ENCODE measurements at places on chromosomes 2 and 18.

DNA sequence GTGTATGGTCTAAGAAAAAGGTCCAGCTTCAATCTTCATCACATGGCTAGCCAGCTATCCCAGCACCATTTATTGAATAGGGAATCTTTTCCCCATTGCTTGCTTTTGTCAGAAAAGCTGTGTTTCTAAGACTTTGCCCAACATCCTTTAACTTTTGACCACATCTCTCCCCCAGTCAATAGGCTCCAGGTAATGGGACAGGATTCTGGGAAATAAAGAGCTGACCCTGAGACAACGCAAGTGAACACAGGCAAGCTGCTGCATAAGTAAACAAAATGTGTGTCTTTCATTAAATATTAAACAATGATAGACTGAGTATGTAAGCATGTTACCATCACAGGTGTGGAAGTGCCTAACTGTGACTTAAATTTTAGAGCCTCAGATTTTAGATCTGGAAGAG is 23.0 kb downstream of the FAM110C start:
- no peak for DNase-seq

DNA sequence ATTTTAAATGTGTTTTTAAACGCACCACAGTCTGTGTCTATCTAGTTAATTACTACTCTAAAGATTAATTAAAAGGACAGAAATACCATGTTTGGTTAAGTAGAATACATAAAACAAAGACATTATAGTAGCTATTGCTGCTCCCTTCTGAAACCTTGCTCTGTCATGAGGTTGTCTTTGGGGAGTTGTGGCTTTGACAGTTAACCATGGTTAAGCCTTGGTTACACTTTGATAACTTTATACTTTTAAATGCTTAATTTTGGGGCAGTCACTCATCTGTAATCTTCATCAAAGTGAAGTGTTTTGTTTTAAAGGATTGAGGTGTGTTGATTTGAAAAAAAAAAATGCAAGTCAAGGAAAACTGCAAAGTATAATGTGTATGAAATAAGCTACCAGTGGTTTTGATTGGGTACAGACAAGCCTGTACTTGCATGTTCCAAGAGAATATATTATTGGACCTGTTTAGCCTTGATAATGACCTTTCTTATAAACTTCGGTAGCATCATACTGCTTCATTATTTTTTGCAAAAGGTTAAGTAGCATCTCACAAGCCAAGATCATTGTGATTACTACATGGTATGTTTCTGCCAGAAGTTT is 29.8 kb upstream of the TBR1 start:
- no peak for DNase-seq

DNA sequence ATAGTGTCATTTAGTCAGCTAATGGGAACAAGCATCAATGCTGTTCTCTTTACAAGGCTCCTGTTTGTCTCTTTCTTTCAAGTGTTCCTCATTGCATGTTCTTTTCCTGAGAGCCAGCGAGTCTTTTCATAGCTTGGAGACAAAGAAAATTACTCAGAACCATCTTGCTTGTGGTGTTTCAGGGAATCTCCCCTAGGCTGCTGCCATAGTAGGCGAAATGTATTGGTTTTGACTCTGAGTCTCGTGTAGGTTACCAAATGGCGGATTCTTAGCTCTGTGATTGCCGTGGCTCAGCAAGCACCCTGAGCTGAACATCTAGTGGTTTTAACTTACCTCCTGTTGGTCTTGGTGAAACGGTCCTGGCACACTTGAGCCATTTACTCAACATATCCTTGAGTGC is 68.7 kb downstream of the RHBDD1 start:
- DNase-seq, result no peak

DNA sequence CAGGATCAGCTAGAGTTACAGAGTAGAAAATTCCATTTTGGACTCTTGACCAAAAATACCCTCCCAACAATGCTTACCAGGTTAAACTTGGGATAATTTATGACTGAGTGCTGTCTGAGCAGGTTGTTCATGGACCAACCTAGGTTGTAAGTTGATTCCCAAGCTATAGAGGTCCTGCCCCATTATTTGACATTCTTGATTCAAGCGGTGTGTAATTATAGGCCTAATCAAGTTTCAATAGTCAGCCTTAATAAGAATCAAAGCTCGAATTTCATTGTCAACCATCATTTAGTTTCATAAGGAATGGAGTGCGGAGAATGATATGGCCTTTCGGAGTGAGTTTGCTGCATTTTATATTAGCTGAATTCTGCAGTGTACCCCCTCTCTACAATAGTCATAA is 152.8 kb upstream of the FIGN start:
- DNase-seq, result no peak

DNA sequence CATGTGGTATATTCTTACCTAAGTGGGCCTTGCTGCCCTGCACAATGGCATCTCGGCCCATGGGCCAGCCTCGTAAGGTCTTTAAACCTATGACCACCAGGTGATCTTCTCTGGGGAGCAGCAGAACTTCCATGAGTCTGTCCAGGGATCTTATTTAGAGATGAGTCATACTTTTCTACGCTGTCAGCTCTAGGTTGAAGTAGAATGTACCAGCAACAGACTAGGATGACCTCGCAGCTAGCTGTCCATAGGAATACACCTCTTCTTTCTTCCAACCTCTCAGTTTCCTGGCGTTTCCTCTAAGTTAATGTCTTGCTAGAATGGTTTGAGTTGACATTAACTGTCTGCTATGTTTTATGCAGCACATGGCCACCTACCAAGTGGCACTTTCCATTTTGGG is 15.6 kb upstream of the CXCR4 start:
- DNase-seq, result no peak

GRCh38 chr18:54871231-54871630 is 43.0 kb downstream of the RAB27B start:
- no peak for DNase-seq

- DNase-seq, result no peak
Observed at GRCh38 chr2:207133820-207134519, 31.8 kb downstream of the KLF7 start.

GRCh38 chr2:177024765-177025164 is 187.8 kb upstream of the HNRNPA3 start:
- no peak for DNase-seq

DNA sequence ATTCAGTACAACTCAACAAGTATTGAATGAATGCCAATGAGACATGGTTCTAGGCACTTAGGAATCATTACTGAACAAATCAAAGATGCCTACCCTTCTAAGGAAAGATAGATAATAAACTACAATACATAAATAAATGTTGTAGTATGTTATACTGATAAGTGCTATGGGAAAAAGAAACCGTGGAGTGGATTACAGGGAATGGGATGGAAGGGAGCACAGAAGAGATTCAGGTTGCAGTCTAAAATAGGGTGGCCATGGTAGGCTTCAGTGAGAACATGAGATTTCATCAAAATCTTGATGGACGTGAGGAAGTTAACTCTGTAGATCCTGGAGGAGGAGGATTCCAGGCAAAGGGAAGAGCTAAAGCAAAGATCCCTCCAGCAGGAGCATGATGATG is 17.9 kb upstream of the CREB1 start:
- DNase-seq, result no peak

GRCh38 chr2:141529659-141530058 is 601.2 kb downstream of the LRP1B start:
- DNase-seq, result no peak

GRCh38 chr18:5521000-5521399 is 22.8 kb downstream of the EPB41L3 start:
- DNase-seq, result no peak

- no peak for DNase-seq
Observed at GRCh38 chr2:238382381-238382781, 44.3 kb upstream of the ASB1 start.

DNA sequence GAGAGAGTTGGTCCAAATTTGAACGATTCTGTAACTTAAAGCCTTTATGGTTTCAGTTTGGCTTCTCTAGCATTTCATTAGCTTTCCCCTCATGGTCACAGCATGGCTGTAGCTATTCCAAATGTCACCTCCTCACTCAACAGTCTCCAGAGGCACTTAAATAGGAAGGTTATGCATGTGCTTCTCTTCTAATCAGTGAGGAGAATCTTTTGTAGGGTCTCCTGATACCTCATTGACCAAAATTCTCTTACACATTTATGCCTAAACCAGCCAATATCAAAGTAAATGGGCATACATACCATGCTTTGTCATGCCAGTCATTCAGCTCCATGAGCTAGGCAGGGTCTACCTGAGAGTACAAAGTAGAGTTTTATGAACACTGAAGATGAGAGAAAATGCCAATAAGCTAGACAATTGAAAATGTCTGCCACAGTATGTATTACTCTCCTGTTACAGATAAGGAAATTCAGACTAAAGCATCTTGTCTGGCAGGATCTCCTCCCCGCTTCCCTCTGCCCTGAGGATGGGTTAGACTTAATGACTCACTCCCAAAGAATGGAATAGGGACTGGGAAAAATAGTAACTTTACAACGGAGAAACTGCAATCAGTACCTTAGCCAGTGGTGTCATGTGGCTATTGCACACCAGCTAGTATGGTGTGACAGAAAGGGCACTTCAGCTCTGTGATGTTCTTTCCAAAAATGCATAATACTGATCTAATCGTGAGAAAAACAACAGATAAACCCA is 15.4 kb downstream of the DSG2 start:
- DNase-seq, result no peak

DNA sequence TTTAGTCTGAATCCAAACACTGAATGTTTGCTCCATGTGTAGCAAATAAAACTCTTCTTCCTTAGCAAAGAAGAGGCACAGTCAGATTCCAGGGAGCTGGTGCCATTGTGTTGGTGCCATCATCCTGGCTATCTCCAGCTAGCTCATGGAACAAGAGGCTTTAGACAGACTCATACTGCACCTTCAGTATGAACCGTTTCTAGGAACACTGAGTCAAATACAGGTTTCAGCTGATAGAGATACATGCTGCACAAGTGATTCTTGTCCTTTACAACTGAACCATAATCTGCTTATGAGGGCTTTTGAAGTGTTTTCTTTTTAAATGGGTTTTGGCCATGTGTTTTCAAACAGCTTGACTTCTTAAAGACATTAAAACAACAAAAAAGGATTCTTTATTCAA is 57.9 kb downstream of the DYNC1I2 start:
- DNase-seq, result no peak

GRCh38 chr18:13387855-13388548 is 169.4 kb downstream of the LDLRAD4 start:
- DNase-seq, result peak; percentile 30

DNA sequence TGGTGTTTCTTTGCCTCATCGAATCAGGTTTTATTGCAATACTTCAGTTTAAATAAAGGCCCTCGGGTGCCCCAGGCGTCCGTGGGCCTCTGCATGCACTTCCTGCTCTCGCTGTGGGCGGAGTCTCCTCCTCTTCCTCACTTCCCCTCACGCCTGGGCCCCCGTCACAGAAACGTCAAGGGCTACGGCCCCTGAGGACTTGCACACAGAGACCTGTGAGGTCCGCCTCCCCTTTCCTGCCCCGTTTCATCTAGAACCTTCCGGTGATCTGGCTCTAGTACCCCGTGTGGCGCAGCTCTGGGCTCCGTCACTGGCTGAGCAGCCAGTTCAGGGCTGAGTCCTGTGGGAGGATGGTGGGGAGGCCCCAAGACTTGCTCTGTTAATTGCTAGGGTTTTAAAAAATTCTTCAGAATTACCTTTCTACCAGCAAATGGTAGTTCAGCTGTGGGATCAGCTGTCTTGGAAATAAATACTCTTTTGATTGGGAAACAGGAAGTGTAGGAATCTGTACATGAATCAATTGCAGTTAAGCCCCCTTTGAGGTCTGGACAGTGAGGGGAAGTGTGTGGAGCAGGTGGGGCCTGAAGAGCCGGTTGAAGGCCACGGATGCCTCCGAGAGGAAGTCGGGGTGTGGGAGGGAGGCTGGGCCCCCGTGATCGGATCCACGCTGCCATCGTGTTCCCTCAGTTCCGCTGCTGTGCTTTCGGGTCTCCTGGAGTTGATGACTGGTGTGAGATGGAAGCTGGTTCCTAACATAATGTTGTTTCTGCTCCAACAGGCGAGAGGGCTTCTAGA is 10.2 kb downstream of the NFATC1 start:
- DNase-seq, result no peak

- no peak for DNase-seq
Observed at GRCh38 chr2:159850789-159851188, 52.8 kb upstream of the CD302 start.

GRCh38 chr2:241798081-241798630 is 10.8 kb upstream of the NEU4 start:
- DNase-seq, result no peak

DNA sequence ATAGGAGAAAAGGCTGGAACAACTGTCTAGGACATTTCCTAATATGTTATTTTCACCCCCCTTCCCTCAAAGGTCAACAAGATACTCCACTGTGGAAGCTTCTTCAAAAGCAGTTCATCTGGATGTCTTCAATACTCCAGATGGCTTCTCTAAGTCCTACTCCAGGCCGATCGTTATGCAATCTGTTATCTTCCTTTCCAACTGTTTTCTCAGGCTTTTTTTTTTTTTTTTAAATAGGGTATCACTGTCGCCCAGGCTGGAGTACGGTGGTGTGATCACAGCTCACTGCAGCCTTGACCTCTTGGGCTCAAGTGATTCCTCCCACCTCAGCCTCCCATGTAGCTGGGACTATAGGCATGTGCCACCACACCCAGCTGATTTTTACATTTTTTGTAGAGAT is 26.3 kb downstream of the ATP8B1 start:
- no peak for DNase-seq

- DNase-seq, result no peak
Observed at GRCh38 chr2:177754492-177754873, 318.1 kb downstream of the PDE11A start.

GRCh38 chr2:184769023-184769422 is 170.7 kb downstream of the ZNF804A start:
- DNase-seq, result peak; percentile 5

- no peak for DNase-seq
Observed at GRCh38 chr2:157431176-157431575, 12.7 kb downstream of the CYTIP start.

GRCh38 chr18:10455726-10456453 is 1.5 kb downstream of the APCDD1 start:
- DNase-seq, result no peak

GRCh38 chr2:141666191-141666590 is 464.6 kb downstream of the LRP1B start:
- no peak for DNase-seq

GRCh38 chr2:20931346-20931745 is 108.4 kb upstream of the LDAH start:
- no peak for DNase-seq

DNA sequence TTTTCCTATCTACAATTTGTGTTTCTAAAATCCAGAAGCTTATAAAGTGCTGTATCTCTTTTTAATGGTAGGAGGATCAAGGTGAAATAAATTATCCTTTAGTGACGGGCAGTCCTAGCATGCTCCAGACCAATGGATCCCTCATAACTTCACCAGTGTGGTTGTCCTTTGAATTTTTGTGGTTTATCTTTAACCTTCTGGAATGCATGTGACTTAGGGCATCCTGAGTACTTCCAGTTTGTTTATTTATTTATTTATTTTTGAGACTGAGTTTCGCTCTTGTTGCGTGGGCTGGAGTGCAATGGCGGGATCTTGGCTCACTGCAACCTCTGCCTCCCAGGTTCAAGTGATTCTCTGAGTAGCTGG is 40.4 kb downstream of the NUP35 start:
- DNase-seq, result no peak
